ENCODE measurements at places on chromosomes 5 and 9. TPM values are rescaled to one million over a fixed set of nuclear protein-coding genes. Genes with fewer than 3 reads are reported as not detected.

Gene LEAP2
- 3.9 TPM for total RNA-seq

Gene OR13C3
- not detected for total RNA-seq

Gene LHX6
- not detected for total RNA-seq

Gene SPINK6
- total RNA-seq = not detected

Gene CDHR2
- total RNA-seq = 0.08 TPM

DNA sequence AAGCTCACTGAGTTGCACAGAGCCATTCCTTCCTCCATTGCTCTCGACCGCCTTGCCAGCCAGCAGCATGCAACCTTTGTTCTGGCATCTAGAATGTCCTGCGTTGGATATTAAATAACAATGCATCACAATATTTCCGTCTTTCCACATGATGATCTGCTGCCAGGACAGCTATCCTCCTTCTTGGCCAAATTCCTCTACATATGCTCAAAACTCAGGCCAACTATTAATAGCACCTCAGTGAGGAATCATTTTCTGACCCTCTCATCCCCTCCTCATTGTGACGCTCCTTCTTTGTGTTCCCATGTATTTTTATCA is 128.6 kb downstream of the MYO10 start:
- DNase-seq = no peak

DNA sequence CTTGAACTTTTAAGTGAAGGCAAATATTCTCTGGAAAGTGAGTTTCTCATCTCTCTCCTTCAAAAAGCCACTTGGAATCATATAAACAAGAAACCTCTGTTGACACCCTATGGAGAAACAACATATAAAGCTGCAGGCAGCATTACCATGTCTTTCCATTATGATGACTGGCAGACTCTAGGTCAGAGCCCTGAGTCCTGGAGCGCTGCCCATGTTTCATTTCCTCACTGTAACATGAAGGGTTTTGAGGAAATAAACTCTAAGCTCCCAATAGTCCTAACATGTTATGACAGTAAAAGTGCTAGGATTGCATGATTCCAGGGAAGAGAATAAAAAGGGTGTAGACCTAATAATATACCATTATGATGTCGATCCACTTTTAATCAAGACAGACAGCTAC is 220.6 kb downstream of the CTNND2 start:
- DNase-seq = no peak

DNA sequence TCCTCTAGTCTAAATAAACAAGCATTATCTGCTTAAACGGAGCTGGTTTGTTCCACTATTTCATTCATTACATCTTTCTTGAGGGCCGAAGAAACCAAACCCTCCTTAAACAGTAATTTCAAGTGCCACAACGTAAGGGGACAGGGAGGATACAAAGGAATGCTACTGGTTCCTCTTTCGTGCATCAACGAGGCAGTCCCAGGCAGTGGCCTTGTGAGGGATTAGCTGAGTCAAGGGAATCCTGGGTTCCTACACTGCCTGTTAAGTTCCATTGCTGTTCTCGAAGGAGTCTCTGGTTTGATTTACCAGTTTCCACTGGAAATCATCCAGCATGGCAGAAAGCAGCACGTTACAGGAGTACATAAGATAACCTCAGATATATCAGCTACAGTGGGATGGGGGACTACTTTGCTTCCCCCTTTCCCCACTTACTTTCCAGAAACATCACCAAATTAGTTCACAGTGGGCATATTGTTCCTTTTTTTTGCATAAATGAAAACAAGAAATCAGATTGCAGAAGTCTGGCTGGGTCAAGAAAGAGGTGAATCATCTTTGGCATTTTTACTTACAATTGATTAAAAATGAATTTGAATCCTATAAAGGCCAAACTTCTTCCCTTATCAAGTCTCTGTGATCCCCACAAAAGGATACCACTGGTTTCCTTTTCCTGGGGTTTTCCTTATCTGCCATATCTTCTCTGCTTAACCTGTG is 2.5 kb upstream of the RANBP3L start:
- no peak for DNase-seq
